Endothelial cell of coronary artery (primary cell): ENCODE measurements at places on chromosomes 13 and 19. TPM values are rescaled to one million over a fixed set of nuclear protein-coding genes. Genes with fewer than 3 reads are reported as not detected.

Gene LILRA5
- not detected in 2 replicates for total RNA-seq

Gene LILRB5
- not detected in 2 replicates for total RNA-seq

Gene AKAP8
- total RNA-seq = 16.8 and 20.0 TPM in 2 replicates

Gene MCEMP1
- not detected in 2 replicates for total RNA-seq

Gene TINCR
- total RNA-seq = under 0.01 and 0.09 TPM in 2 replicates

Gene PRR20A
- not detected in 2 replicates for total RNA-seq

Gene CNN1
- 2.0 and 6.9 TPM in 2 replicates for total RNA-seq

Gene NFILZ
- not detected in 2 replicates for total RNA-seq

Gene B3GNT8
- 2.2 and 2.8 TPM in 2 replicates for total RNA-seq

Gene PODNL1
- total RNA-seq = 0.09 TPM in 2 replicates

Gene TMIGD2
- total RNA-seq = not detected in 2 replicates

Gene KIR2DL4
- not detected in 2 replicates for total RNA-seq

Gene KLF16
- 5.8 and 6.8 TPM in 2 replicates for total RNA-seq

Gene ZNF253
- 0.36 and 3.3 TPM in 2 replicates for total RNA-seq

Gene KASH5
- not detected in 2 replicates for total RNA-seq

Gene ZNF28
- total RNA-seq = 13.0 and 20.9 TPM in 2 replicates

Gene MCF2L
- total RNA-seq = 0.09 and 0.75 TPM in 2 replicates

Gene ZNF850
- total RNA-seq = 4.6 and 4.8 TPM in 2 replicates

Gene KLF1
- total RNA-seq = not detected in 2 replicates

Gene CHST8
- 0.18 TPM in 1 of 2 replicates, not detected in the other for total RNA-seq

Gene COX7A1
- 4.4 and 15.4 TPM in 2 replicates for total RNA-seq

Gene KLK15
- 0.09 TPM in 1 of 2 replicates, not detected in the other for total RNA-seq

Gene SUPT20H
- total RNA-seq = 37.7 and 41.6 TPM in 2 replicates

Gene ZNF724
- total RNA-seq = 4.5 and 6.3 TPM in 2 replicates

Gene BEST2
- total RNA-seq = not detected in 2 replicates

Gene MYPOP
- 0.99 and 1.1 TPM in 2 replicates for total RNA-seq

Gene CACNG7
- 0.18 and 0.38 TPM in 2 replicates for total RNA-seq

Gene RAB20
- total RNA-seq = 4.3 and 6.6 TPM in 2 replicates

Gene HCST
- 0.47 TPM in 1 of 2 replicates, not detected in the other for total RNA-seq

Gene PGLYRP2
- under 0.01 TPM in 1 of 2 replicates, not detected in the other for total RNA-seq

Gene LIM2
- not detected in 2 replicates for total RNA-seq

Gene ANKLE1
- total RNA-seq = 0.81 and 1.3 TPM in 2 replicates

Gene KDELR1
- 43.4 and 47.6 TPM in 2 replicates for total RNA-seq

Gene C1QTNF9B
- not detected in 2 replicates for total RNA-seq

Gene TTC9B
- total RNA-seq = not detected in 2 replicates

Gene CGB2
- 0.19 TPM in 1 of 2 replicates, not detected in the other for total RNA-seq

Gene ZNF256
- 3.6 and 4.1 TPM in 2 replicates for total RNA-seq

Gene KCNN1
- under 0.01 and 0.09 TPM in 2 replicates for total RNA-seq

Gene LHB
- total RNA-seq = 0.19 TPM in 1 of 2 replicates, not detected in the other

Gene PINLYP
- 0.18 and 0.85 TPM in 2 replicates for total RNA-seq

Gene IFNL1
- not detected in 2 replicates for total RNA-seq

Gene ZSCAN22
- 1.9 and 2.7 TPM in 2 replicates for total RNA-seq

Gene ATP4B
- not detected in 2 replicates for total RNA-seq

Gene TMEM272
- not detected in 2 replicates for total RNA-seq

Gene MYO1F
- total RNA-seq = 0.09 and 0.28 TPM in 2 replicates

Gene ALOX5AP
- total RNA-seq = 0.09 TPM in 2 replicates

Gene FOXA3
- total RNA-seq = not detected in 2 replicates

Gene KLK11
- total RNA-seq = not detected in 2 replicates

Gene TEX101
- total RNA-seq = not detected in 2 replicates

Gene NMRK2
- not detected in 2 replicates for total RNA-seq

Gene SIAH3
- under 0.01 TPM in 1 of 2 replicates, not detected in the other for total RNA-seq

Gene PTH2
- total RNA-seq = not detected in 2 replicates

Gene SERP2
- 0.45 and 1.4 TPM in 2 replicates for total RNA-seq

Gene PEPD
- total RNA-seq = 58.1 and 71.4 TPM in 2 replicates

Gene C3
- 0.09 TPM in 2 replicates for total RNA-seq

Gene SLC6A16
- total RNA-seq = 0.09 and 0.54 TPM in 2 replicates

Gene C19orf38
- total RNA-seq = 0.28 TPM in 1 of 2 replicates, not detected in the other

Gene ZNF99
- total RNA-seq = not detected in 2 replicates
